NT2/D1 (cell line): ENCODE measurements at places on chromosomes 4 and X.

DNA sequence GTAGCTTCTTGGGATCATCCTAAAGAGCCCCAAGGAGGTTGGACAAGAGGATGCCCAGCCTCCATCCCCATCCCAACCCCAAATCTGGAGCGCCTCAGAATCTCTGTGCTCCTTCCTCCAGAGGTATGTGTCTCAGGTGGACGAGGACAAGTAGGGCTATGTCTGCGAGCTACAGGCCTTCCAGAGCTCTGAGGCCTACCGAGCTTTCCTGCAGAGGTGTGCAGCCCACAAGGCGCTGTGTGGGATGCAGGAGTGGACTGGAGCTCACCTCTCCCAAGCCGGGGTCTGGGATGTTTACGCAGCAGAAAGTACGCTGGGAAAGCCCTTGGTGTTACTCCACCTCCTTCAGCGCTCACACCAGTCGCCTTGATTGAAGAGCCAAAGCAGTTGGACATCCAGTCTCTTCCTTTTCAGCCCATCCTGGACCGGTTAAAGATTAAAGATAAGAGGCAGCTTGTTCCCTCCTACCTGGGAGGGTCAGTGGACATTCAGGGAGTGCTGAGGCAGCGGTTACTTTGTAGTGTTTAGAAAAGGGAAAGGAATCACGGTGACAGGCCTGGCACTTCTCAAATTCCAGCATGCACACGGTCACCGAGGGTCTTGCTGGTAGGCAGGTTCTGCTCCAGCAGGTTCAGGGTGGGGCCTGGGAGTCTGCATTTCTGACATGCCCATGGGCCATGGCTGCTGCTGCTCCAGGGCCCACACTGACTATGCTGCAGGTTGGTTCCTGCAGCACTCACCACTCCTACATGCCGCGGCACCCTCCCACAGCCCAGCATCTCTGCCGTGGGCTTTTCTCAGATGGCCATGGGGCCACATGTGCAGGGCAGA, 29.5 kb upstream of the JAKMIP1 start:
- DNase-seq: no peak

DNA sequence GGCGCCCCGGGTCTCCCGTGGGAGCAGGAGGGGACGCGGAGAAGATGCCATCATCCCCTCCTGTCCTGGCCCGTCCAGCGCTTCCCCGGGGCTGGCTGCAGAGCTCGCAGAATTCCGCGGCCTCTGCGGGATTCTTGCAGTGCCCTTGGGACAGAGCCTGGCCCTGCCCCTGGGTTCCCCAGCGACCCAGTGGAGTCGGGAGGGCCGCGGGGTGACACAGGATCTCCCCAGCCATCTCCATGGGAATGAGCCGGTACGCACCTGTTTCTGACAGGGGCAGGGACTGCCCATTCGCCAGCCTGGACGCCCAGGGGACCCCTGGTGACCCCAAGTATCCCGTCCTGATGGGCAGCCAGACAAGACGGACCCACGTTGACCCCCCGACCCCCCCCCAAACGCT, 482 bp downstream of the FAM9C start:
- DNase-seq: no peak

DNA sequence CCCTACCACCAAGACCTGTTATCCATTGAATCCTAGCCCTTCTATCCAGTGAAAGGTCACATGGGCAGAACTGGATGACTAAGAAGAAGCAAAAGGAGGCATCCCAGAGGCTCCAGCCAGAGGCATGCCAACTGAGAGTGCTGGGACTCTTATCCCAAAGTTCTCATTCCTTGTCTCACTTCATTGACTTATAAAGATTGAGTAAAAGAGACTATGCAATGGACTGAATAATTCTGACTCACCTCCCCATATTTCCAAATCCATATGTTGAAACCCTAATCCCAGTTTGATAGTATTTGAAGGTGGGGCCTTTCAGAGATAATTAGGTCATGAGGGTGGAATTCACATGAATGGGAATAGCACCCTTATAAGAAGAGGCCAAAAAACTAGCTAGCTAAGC, 131.4 kb downstream of the COL25A1 start:
- no peak for DNase-seq

DNA sequence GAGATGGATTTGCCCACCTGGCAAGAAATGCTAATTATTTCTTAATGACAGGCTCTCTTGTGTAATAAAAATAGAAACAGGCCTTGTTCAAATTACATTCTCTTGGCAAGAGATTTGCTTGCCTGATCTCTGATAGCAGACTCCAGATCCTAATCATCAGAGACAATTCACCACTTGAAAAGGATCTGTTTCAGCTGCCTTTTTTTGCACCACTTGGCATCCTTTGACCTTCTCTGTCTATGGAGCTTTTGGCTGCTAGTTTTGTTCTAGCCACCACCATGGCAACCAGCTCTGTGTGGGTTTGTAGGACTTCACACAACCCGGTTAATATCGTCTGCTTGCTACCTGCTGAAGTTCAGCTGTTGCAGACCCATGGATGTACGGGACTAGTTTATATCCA, 241.1 kb upstream of the TLL1 start:
- no peak for DNase-seq

GRCh38 chr4:150990250-150990649, 24.8 kb downstream of the LRBA start:
- DNase-seq: no peak
